Tibial nerve (tissue), 4 donors: ENCODE measurements at places on chromosomes 7 and 10.

- DNase-seq: no peak
Observed at GRCh38 chr10:50394832-50395231, 143.5 kb upstream of the ASAH2 start.

GRCh38 chr7:47739301-47739875 is 157.5 kb upstream of the TNS3 start:
- DNase-seq: no peak

- no peak for DNase-seq
Observed at GRCh38 chr7:128792471-128793180, 858 bp downstream of the CCDC136 start.

DNA sequence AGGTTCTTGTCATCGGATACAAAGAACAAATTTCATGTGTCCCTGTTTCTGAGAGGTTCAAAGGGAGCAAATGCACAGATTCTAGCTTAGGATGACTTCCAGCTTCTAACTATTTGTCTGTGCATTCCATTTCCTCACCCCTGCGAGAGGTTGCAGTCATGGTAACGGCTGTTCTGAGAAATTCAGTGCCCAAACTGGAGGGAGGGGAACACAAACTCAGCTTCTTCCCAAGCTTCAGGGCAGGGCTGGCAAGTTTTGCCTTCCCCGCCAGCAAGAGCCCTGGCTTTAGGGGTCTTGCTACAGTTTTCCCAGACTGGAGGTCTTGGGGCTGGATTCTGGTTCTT is 11.1 kb downstream of the FAS start:
- DNase-seq: no peak

DNA sequence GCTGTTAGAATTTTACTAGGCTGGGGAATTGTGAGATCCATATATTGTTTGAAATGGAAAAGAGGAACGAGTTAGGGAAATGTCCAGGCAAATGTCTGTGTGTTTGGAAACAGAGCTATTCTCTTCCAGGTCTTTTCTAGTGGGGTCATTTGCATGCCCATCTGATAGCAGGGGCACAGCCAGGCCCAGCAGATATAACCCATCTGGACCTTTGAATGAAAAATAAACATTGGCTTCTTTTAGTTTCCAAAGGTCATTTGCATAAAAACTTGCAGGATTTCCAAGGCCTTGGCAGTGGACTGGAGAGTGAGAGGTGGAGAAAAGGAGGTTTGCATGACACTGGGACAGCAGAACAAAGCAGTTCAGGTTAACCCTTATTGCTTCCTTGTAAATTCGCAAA is 188.0 kb upstream of the GPR26 start:
- no peak for DNase-seq

DNA sequence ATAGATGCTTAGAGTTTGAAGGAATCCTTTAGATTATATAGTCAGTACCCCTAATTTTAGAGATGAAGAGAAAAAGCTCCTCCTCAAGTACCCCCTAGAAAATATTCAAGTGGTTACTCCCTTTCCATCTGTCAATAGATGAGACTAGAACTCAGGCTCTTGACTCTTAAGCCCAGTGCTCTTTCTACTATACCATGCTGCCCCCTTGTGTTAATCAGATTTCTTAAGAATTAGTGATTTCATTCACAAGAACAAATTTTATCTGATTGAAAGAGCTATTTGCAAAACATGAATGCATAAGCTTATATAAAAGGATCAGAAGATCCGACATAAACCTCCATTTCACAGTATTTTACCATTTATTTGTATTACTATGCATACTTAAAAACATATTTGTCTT is 179.3 kb downstream of the TFEC start:
- no peak for DNase-seq

DNA sequence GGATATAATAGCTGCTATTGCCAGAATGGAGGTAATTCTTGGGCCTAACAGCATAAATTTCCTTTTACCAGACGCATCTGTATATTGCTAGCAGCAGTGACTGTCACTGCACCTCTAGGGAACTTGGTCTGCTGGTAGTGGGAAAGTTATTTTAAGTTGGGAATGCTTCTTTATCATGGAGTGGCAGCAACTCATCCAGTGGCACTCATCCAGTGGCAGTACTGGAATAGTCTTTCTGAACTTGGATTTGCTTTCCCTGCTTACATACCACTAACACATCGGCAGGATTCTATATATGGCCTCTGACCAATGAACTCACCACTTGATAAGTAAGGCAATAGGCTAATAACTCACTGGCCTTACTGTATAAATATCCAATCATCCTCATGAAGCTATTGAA is 22.0 kb upstream of the ICA1 start:
- DNase-seq: no peak

DNA sequence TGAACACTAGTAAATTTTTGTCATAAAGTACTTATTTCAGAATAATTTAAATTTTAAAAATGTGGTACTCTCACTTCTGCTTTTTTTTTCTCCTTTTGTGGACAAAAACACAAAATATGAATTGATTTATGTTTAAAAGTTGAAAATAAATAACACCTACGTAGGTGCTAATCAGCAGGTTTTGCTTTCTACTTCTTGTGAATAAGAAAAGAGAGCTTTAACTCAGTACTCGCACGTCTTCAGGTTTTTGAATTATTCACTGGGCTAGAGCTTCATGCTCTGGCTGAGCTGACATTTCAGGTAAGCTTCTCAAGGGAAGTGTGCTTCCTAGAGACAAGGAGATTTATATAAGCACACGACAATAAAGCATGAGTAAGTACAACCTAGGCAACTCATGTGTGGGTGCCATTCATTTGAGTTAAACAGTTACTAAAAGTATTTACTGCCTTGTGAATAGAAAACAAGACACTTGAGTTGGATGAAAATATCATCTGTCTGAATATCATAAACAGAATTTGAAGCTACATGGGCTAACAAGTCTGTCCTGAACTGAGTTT is 190.0 kb upstream of the POT1 start:
- no peak for DNase-seq

GRCh38 chr10:92265687-92266258 is 25.1 kb downstream of the CPEB3 start:
- no peak for DNase-seq

- no peak for DNase-seq
Observed at GRCh38 chr7:50119815-50120637, 27.0 kb upstream of the ZPBP start.

- no peak for DNase-seq
Observed at GRCh38 chr10:61486738-61487396, 33.7 kb upstream of the TMEM26 start.
